ENCODE measurements at places on chromosomes 16 and 17.

- DNase-seq: no peak
Observed at GRCh38 chr17:32103476-32104113, 38.7 kb upstream of the RHOT1 start.

DNA sequence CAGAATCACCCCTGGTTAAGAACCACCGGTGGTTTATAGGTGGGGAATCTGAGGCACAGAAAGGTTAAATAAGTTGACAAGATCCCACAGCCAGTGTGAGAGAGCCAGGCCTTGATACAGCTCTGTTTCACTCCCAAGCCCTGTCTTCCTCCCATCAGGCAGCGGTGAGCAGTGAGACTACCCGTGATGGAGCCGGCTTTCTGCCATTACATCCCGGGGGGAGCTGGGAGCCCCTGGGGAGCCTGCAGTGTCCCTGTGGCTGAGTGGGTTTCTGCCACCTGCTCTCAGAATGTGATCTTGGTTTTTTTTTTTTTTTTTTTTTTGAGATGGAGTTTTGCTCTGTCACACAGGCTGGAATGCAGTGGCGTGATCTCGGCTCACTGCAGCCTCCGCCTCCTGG is 66.4 kb downstream of the ABCC1 start:
- DNase-seq: no peak

DNA sequence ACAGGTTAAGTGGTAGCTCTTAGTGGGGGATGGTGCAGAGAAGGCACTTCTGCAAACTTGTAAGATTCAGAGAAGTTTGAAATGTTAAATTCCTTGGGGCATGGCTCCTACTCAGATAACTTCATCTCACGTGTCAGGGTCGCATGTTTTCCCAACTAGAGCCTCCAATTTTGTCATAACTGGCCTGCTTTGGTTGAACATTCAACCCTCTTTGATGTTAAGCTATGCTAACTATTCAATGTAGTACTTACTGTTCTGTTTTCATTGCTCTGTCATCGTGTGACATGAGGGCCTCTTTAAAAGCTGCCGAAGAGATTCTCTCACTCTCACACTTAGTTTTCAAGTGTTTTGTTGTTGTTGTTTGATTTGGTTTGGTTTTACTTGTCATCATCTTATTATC is 280.8 kb downstream of the CDH11 start:
- no peak for DNase-seq

GRCh38 chr17:64608571-64608981 is 53.5 kb downstream of the SMURF2 start:
- no peak for DNase-seq

- no peak for DNase-seq
Observed at GRCh38 chr17:81428516-81428915, 33.3 kb downstream of the BAHCC1 start.

DNA sequence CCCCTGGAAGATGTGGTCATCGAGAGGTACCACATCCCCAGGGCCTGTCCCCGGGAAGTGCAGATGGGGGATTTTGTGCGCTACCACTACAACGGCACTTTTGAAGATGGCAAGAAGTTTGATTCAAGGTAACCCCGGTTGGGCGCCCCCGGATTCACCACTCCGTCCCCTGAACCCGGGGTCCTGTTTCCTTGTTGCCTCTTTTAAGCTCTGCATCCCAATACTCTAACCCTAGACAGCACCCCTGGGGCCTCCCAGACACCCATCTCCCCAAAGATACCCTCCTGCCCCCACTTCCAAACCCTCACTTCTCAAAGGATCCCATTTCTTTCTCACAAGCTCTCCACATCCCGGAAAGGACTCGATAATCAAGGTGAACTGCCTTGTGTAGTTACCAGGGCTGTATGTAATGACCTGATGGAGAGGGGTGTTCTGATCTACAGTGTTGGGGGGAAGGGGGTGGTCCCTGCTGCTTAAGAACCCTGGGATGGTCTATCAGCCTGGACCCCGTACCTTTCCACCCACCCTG is 412 bp downstream of the FKBP10 start:
- DNase-seq: no peak

GRCh38 chr16:24116989-24117388 is 139.1 kb upstream of the CACNG3 start:
- DNase-seq: no peak

GRCh38 chr17:13395346-13395745 is 206.4 kb downstream of the HS3ST3A1 start:
- DNase-seq: no peak

DNA sequence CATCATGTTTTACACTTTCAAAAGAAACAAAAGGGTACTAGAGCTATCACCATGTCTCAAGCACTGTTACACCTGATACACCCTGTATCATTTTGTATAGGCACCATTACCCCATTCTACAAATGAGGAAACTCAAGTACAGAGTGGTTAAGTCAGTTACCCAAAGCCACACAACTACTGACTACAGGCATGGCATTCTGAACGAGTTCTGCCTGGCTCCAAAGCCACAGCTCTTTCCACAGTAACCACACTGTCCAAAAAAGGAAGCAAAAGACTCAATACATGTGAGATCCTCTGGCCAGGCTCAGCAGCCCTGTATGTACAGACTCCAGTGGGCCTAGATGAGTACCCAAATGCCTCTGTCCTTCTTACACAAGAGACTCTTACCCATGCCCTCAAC is 4.7 kb downstream of the DYNC1LI2 start:
- DNase-seq: peak; percentile 47

DNA sequence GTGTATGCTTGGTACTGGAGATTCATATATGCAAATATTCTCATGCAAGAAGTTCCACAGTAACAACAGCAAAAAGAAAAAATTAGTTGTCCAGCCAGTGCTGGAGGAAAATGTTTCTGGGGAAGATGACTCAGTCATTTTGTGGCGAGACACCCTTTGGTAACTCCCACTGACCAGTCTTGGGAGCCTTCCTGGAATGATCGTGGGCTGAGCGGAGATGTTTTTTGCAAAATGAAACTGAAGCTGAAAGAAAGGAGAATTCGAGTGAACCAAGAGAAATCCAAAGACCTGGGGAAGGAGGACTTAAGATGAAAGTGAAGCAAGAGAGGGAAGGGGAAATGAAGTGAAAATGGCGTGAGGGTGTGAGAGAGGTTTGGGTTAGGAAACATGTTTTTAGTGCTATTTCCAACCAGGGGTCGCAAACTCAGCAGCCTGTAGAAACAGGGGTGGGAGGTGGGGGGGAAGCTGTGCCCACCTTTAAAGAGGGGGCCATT is 5.2 kb downstream of the ITPRIPL2 start:
- peak; percentile 74 for DNase-seq

- DNase-seq: no peak
Observed at GRCh38 chr17:81723651-81724209, 11.6 kb downstream of the SLC25A10 start.

DNA sequence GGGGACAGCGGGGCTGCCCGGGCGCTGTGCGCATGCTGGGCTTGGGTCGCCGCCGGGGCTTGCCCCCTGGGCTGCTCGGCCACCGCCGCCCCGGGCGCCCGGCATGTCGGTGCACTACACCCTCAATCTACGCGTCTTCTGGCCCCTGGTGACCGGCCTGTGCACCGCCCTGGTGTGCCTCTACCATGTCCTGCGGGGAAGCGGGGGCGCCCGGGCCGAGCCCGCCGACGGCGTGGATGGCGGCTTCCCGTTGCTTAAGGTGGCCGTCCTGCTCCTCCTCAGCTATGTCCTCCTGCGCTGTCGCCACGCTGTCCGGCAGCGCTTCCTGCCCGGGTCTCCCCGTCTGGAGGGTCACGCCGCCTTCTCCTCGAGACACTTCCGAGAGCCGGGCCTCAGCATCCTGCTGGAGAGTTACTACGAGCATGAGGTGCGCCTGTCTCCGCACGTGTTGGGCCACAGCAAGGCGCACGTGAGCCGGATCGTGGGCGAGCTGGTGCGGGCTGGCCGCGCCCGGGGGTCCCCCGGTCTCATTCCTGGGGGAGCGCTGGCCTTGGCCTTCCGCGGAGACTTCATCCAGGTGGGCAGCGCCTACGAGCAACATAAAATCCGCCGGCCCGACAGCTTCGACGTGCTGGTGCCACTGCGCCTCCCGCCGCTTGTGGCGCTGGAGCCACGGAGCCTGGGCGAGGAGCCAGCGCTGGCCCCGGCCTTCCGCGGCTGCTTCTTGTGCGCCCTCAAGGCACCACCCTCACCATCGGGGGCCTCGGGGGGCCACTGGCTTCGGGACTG is 789 bp downstream of the ITPRIPL2 start:
- DNase-seq: peak; percentile 75

DNA sequence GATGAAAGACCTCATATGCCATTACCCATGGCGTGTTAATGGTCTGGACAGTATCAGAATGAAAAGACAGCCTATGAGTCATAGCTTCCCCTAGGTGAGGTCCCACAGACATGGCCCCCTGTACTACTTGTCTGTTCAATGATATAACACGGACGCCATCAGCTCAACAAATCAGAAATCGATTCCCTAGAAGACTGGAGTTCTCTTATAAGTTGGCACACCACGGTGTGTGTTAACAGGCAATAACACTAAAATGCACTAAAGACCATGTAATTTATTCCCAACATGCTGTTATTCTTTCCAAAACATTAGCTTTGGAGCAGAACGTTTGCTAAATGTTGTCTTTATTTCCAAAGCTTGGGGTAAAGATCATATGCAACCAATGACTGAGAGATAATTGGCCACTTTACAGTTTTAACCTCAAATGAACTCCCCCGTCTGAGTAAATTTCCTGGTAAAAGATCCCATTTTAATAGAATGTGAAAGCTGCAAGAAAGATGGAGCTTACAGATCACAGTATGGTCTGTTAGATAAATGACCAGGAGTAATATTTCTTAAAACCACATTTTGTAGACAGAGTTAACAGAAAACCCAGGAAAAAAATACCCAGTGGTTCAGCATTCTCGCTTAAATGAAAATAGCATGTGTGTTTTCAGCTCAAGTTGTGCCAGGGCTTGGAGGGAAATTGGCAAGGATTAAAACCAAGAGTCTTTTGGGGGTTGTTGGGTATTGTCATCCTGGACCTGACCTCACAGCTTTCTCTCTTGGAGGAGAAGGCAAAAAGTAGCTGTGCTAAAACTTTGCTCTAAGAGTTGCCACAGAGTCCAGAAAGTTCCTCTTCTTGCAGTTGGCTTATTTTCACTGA is 65.9 kb downstream of the PCTP start:
- DNase-seq: peak; percentile 52

- DNase-seq: no peak
Observed at GRCh38 chr17:44990994-44991393, 22.9 kb upstream of the C1QL1 start.

- DNase-seq: peak; percentile 49
Observed at GRCh38 chr16:1156055-1156982, 3.4 kb downstream of the CACNA1H start.

DNA sequence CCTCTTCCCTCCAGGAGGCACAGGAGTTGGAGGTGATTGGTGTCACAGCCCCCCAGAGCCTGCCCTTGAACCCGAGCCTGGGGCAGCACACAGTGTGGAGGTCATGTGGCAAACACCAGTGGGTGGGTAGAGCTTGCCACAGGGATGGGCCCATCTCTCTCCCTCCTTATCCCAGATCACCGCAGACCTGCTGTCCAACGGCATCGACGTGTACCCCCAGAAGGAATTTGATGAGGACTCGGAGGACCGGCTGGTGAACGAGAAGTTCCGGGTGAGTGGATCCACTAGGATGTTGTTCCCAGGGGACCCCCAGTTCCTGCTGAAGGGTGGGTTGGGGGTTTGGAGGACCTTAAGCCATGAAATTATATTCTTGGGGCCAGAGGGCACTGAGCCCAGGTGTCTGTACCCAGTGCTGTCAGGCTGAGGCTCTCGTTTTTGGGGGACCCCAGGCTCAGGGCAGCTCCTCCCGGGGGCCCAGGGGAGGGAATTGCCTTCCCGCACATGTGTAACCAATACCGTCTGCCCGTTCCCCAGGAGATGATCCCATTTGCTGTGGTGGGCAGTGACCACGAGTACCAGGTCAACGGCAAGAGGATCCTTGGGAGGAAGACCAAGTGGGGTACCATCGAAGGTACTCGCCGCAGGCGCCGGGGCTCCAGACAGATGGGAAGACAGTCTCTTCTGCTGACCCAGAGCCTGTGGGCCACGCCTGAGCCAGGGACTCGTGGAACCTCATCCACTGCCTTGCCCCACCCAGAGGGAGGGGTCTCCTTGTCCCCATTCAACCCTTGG is 351.9 kb downstream of the SEC14L1 start:
- DNase-seq: peak; percentile 25

DNA sequence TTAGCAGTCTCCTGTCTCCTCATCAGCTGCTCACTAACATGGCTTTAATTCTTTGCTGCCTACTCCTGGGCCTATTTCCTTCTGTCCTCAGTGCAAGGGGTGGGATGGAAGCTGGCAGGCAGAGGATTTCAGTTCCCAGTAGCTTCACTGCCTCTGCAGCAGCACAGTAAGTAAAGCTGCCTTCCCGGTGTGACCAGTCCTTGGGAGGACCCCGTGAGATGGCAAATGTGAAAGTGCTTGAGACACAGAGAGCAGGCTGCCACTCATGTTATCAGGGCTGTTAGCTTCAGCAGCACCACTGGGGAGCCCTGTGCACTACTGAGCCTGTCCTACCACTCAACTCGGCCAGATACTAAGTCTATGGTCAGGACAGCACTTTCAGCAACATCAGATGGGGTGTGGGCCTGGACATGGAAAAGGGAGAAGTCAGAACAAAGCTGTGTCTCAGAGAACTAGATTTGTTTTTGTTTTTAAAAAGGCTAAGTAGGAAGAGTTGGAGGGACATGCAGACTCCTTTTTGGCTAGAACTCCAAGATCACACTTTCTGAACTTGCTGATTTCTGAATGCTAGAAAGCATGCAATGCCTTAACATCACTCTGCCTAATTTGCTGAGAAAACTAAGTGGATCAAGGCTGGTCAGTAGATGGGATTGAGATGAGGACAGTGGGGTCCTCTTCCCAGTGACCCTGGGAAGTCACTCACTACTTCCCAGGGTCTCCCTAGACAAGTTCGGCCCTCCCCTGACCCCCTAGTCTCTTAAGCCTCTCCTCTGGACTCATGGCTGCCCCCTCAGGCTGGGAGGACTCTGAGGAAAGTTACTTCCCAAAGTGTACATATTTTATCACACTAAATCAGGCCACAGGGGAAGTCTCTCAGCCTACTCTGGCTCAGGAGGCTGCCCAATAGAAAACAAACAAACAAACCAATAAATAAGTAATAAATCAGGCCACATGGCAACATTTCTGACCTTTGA is 1.1 kb downstream of the ACSF2 start:
- DNase-seq: no peak

DNA sequence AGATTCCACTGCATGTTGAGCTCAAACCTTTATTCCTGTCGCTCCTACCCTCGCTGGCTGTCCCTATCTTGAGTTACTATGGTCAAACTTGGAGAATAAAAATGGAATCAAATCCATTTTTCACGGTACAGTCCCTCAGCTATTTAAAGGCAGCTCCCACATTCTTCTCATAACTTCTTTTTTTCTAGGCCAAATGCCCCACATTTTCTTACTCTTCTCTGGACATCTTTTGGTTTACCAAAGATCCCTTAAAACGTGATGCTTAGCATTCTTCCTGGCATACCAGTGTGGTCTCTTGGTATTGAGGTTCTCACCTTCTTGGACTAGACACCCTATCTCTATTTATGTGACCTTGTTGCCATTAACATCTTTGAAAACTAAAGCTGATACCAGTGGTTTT is 48.3 kb upstream of the MAF start:
- no peak for DNase-seq

All from femur (tissue), 1 donor.